Activated T-helper 1 cell treated with anti-CD3 and anti-CD28 coated beads, Interleukin-12 subunit alpha, Interleukin-12 subunit beta, Interleukin-2, Interleukin-4 antibody, amounts not matched to agents 30 ng/mL and 10 ng/mL and 1 ng/mL, durations not matched to agents 14 hours and 24 hours and 36 hours (primary cell): ENCODE measurements at places on chromosomes 16 and 17.

GRCh38 chr17:79715943-79716797 is 14.6 kb upstream of the ENPP7 start:
- no peak for DNase-seq

DNA sequence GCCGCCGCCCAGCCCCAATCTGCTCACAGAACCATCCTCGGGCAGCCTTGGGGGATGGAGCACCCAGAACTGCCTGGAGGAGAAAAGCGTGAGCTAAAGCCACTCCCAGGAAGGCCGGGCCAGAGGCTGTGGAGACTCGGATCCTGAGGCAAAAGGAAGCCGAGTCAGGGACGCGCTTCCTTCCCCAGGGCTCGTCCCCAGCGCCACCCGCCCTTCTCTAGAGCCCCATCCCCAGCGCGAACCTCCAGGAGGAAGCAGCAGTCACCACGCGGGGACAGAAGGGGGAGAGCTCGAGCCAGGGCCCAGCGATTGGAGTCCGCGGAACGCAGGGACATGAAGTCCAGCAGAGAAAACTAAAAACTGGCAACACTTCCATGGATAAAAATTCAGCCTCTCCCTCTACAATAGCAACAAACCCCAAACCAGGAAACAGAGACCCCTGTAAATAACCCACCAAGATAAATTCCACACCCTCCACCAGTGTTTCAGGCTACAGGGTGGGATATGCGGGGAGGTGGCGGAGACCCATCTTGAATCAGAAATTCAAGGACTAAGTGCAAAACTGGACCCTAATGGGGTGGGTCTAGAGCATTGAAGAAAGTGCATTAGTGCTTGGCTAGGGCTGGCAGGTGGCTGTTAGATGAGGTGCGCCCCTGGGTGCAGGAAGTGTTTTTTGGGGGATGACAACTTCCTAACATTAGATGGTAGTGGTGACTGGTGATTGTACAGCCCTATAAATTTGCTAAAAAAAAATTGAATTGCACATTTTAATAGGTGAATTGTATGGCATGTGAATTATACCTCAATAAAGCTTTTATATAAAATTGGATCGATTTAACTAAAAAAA is 116.1 kb upstream of the METRNL start:
- DNase-seq = peak; percentile 32

DNA sequence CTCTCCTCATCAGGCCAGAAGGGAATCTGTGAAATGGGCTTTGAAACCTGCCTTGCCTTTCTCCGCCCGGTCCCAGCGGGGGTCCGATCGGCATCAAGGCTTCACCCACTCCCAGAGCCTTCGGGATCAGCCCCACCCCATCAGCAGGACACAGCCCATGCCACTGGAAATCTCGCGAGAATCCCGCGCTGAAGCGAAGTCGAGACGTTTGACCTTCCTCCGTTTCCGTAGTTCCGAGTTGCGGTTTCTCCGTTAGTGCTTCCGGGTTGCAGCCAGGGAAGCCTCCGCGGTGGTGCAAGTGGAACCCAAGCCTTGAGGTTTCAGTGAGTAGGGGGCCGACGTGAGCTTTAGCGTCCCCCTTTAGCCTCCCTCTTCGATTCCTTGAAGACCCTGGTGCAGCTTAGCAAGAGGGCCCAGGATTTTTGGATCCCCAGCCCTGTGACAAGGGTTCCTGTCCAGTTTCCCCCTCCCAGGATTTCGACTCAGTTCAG is at the start of gene COASY:
Gene COASY (plus strand): TSS at position 252 of the 491 bp plus-strand sequence. CDS start 475 bp downstream, outside the sequence.
- DNase-seq = peak; percentile 91

DNA sequence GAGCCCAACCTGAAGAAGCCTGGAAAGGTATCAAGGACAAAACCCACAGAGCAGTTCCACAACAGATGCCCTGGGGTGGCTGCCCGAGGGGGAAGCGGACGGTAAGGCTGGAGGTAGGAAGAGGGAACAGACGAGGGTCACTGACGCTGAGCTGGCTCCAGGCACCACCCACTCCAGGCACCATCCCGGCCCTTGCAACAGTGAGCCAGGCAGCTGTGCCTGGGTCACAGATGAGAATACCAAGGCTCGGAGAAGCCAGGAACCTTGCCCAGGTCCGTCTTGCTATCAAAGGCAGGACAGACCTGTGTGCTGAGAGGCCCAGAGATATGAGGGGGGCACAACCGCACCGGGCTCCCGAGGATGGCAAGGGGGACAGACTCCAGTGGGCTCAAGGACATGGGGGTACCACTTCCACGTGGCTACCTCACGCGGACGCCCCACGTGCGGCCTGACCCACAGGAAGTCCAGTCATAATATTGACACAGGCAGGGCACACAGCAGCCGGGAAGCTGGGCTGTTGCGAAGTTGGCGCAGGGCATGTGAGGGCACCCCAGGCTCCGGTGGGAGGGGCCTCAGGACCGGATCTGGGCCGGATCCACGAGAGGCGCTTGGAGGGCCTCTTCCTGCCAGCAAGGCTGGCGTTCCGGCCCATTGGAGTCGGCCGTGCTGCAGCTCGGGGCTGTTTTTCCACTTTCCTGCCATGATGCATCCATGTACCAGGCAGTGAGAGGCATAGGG is 29.9 kb downstream of the PEMT start:
- DNase-seq = no peak

- no peak for DNase-seq
Observed at GRCh38 chr16:82344157-82344556, 174.1 kb upstream of the MPHOSPH6 start.

DNA sequence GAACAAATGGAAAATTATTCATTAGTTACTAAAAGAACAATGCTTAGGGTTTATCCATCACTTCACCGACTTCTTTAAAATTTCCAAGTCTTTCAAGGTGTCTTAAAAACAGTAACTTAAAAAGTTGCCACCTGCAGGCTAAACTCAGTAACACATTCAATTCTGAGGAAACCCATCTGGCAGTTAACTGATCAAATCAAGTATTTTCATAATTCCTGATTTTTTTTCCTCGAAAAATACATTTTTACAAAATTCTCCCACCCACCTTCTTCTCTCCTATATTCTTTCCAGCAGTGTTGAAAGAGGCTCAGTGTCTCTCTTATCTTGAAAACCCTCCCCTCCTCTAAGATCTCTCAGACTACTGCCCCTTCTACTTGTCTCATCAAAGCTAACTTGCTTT is 29.9 kb downstream of the PARN start:
- DNase-seq = no peak

DNA sequence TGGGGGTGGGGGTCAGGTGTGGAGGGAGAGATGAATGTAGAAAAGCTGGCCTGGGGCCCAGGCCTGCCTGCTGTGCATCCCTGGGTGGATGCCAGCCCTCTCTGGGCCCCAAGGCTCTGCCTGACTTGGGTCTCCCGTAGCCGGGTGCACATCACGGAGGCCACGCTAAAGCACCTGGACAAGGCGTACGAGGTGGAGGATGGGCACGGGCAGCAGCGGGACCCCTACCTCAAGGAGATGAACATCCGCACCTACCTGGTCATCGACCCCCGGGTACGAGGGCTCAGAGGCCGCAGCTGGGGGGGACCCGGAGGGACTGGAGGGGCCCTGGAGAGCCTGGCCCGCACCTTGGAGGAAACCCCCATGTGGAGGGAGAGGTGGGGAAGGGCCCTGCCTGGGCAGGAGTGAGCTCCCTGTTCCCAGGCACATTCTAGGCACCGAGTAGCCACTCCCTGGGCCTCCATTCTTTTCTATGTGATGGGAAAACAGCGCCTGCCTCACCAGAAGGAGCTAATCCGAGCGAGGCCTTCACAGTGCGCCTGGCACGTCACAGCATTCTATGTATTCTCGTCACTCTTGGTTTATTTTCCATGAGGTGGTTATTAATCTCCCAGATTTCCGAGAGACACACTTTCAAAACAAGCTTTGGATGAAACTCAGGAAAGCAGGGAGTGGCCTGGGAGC is 34.7 kb downstream of the ADCY7 start:
- no peak for DNase-seq

DNA sequence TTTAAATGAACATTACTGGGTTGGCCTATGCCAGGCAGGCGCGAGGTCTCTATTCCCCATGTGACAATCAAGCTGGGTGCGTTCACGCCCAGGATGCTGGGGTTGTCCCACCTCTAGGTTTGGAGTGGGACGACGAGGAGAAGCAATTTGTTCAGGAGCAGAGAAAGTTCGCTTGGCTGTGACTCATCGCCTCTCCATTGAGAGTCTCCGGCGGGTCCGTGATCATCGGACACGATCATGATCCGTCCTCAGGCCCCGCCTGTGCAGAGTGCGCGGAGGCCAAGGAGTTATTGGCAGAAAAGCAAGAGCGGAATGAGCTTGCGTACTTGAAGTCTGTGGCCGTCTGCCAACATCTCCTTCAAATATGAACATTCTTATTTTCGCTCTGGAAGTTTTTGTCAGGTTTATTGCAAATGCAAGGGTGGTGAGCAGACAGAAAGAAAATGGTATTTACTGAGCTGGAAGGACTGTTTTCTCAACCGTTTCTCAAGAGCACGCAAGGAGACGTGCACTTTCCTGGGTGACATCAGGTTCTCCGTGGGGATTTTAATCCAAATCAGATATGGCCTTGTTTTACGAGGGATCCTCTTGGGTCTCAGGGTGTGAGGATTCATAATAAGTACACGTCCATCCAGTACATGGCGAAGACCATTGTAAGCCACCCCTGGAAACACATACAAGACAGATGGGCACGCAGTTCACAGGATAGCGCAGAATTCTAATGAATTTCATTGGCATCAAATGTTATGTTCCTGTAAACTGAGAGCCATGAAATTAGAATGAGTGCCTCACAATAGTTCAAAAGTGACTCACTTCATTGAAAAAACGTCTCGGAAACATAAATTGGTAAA is 70.1 kb upstream of the CREBBP start:
- no peak for DNase-seq

- DNase-seq = no peak
Observed at GRCh38 chr16:81570151-81570846, 125.7 kb downstream of the CMIP start.

GRCh38 chr17:39935909-39936308 is 8.4 kb downstream of the LRRC3C start:
- DNase-seq = no peak

DNA sequence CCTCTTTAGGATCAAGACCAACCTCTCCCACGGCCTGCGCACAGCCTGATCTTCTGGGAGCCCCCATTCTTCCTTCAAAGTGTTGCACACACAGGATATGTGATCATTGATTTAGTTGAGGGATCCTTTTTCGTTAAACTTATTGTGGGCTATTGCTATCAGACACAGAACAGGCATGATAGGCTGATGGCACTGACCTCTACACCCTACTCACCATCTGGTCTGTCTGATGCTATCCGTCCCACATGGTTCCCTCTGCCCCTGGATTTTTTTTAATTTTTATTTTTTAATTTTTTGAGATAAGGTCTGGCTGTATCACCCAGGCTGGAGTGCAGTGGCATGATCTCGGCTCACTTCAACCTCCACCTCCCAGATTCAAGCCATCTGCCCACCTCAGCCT is 19.2 kb upstream of the LITAF start:
- no peak for DNase-seq

DNA sequence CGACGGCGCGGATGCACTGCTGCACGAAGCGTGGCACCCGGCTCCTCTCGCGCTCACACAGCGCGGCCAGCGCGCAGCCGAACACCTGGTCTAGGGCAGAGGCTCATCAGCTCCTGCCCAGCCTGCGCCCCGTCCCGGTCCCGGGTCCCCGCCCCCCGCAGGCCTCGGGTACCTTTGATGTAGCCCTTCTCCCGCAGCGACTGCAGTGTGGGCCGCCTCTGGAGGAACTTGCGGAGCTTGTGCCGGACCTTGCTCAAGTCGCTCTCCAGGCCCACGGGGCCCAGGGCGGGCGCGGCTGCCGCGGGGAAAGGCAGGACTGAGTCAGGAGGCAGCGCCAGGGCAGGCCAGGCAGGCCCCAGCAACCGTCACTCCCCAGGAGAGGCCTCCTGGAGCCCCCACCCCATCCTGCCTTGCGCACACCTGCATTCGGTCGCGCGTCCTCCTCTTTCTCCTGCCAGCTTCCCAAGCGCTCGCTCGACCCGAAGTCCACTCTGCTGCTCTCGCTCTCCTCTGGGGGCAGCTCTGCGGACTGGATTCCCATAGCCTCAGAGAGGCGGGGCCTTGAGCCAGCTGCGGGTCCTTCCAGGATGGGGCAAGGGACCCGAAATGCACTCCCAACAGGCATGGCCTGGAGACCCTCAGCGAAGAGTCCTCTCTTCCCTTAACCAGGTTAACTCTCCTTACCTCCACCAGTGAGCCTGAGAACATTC is 36.0 kb downstream of the ARHGAP27 start:
- DNase-seq = no peak

- no peak for DNase-seq
Observed at GRCh38 chr16:57645691-57646387, 17.4 kb downstream of the ADGRG1 start.

DNA sequence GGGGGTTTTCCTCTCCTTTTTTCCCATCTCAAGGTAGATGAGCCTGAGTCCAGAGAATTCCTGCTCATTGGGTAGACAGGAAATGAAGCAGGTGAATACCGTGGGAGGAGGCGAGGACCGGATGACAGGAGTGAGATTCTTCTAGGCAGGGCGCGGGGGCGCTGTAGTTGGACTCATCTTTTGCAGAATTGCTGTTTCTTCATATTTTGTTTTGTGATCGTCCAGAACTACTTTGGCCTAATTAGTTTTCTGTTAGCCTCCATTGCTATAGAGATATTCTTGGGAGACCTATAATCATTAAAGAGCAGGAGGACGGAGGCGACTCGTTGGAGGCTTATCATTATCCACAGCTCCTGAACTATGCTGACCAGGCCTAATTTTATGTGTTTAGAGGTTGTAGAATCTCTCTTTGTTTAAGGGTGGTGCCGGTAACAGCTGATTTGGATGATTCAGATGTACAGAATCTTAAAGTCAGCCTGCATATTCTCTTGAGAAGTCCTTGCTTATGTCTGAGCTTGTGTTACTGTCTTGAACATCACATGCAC is 650 bp downstream of the ATP6V0A1 start:
- DNase-seq = peak; percentile 5

DNA sequence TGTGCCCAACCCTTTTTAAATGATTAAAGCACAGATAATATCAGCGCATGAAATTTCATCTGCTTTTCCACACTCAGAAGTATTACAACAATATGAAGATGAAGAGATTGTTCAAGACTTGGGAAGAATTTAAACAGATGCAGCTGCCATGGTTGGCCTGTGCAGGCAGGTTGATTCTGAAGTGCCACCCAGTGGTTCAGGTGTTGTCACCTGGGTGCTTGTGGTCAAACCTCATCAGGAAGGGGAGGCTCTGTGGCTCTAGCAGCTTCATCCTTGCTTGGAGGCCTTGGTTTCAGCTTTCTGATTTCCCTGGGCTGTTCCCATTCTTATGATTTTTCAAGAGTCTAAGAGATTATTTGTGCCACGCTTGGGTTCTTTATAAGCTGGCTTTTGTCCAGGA is 22.2 kb upstream of the CLEC18C start:
- DNase-seq = no peak

GRCh38 chr16:54385141-54385540 is 98.6 kb upstream of the IRX3 start:
- no peak for DNase-seq

GRCh38 chr17:82184761-82185160 is 27.9 kb downstream of the CCDC57 start:
- DNase-seq = no peak

DNA sequence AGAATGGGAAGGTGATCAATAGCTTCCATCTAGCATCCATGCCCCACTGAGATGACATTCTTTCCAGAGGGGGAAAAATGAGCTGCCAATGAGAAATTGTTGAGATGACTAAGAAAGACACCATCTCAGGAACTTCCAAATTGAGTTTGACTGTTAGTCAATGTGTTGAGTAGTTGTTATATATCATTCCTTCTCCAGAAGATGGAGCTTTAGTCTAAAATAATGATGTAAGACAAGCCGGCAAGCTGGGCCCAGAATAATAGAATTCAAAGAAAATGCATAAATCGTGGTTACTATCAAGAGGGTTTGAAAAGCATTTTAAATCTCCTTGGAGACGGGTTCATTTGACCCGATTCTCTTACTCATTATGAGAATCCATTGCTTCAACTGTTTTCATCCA is 71.0 kb upstream of the ATF7IP2 start:
- DNase-seq = no peak
